Astrocyte (in vitro differentiated cells and primary cell): ENCODE measurements at places on chromosomes 2 and 18.

DNA sequence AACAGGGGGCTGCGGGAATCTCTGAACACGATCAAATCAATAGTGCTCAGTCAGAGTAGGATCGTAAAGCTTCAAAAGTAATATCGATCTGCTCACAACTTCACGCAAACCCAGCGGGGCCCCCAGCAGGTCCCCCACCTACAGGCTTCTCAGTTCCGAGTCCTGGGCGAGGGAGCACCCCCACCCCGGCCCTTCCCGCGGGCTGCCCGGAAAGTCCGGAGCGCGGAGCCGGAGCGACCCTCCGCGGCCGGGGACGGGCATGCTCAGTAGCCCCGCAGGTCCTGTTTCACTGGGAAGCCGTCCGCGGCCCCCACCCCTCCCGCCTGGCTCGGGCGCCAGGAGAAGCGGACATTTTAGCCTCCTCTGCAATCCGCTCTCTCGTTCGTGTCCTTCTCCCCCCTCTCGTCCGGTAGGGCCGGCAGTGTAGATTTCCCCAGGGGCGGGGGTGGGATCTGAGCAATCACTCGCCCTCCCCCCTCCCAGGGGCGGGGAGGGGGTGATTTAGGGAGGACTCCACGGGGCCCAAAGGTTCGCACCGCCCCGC, 3.3 kb upstream of the SPRED2 start:
- peak; percentile 84 for DNase-seq

DNA sequence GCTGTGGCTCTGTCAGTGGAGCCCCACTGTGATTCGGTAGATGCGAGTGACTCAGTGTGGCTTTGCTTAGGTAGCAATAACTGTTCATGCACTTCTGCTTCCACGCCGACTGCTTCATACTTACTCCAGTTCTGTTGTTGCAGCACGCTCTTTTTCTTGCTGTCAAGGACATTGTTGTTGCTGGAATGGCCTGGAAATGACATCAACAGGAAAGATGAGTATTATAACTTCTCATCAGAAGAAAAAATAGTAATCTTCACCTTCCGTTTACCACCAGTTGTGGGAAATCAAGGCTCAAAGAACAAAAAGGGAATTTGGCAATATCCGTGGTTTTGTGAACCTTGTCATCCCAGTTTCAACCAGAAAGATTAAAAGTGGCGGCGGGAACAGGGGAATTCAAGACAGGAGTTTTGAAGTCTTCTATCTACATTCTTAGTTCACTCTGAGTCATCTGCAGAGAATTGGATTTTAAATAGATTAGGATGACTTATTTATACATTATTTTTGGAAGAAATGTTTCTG, 8.3 kb downstream of the TM4SF20 start:
- peak; percentile 94 for DNase-seq

DNA sequence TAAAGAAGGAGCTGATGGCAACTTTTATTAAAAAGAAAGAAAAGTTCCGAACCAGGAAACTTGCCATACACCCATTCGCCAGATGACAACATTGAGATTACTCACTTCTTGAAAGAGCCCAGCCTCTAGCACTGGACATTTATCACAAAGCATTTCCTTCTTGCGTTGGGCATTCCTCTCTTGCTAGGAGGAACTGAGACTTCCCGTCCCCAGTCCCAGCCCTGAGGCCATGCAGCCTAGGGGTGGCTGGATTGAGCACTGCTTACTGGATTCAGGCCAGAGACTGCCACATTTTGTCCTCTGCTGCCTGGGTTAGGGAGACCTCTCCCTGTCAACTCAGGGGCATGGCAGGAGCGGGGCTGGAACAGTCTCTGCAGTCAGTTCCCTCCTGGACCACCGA, 80.1 kb downstream of the SDC1 start:
- no peak for DNase-seq

DNA sequence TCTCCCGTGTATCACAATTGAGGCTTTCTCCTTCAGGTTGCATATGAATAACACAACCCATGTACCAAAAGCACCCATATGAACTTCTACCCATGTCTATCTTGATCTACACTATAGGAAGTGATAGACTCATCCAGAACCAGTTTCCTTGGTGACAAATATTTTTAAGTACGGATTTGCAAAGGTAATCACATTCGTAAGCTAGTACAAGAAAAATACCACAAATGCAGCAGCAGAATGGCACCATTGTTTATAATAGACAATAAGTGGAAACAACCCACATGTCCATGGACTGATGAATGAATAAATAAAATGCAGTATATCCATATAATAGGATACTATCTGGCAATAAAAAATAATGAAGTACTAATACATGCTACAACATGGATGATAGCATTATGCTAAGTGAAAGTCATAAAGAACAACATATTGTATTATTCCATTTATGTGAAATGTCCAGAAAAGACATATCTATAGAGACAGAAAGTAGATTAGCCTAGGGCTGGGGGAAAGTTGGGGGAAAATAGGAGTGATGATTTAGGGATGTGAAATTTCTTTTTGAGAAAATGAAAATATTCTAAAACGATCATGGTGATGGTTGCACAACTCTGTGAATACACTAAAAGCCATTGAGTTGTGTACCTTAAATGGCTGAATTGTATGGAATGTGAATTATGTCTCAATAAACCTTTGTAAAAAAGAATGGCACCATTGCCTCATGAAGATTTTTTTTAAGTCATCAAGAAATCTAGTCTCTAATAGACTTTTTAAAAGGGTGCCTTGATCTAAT, 3.4 kb upstream of the CCDC88A start:
- no peak for DNase-seq

GRCh38 chr2:105301646-105302045, 27.9 kb downstream of the TGFBRAP1 start:
- no peak for DNase-seq

GRCh38 chr2:132741754-132742153, 71.7 kb upstream of the LYPD1 start:
- peak; percentile 30 for DNase-seq

DNA sequence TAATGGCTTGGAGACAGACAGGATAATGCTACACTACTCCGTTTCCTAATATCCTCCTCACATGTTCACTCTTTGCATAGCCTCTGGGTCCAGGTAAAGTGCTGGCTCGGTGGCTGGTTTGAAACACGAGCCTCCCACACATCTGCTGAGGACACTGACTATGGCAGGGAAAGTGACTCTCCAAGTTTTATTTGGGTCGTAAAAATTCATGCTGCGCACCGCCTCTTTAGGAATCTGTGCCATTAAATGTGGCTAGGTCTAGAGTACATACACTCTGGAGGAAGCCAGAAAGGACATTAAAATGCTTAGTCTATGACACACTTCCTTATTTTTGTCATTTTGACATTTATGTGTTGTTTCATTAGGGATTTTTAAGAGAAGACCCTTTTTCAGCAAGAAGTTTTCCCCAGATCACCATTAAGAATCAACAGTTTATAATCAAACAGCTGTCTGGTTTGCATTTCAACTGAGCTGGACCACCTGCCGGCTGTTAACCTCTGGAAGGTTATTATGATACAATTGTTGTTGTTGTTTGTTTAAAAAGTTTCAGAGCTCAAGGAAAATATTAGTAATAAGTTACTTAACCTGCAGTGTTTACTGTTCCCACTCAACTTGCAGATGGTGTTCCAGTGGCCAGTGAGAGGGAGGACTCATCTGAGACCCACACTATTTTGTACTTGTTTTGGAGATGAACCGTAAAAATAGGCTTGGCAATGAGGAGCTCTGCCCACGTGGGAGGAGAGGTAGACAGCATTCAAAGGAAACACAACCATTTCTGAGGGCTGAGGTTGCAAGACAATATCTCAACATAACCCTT, 443.3 kb upstream of the MEIS1 start:
- no peak for DNase-seq

DNA sequence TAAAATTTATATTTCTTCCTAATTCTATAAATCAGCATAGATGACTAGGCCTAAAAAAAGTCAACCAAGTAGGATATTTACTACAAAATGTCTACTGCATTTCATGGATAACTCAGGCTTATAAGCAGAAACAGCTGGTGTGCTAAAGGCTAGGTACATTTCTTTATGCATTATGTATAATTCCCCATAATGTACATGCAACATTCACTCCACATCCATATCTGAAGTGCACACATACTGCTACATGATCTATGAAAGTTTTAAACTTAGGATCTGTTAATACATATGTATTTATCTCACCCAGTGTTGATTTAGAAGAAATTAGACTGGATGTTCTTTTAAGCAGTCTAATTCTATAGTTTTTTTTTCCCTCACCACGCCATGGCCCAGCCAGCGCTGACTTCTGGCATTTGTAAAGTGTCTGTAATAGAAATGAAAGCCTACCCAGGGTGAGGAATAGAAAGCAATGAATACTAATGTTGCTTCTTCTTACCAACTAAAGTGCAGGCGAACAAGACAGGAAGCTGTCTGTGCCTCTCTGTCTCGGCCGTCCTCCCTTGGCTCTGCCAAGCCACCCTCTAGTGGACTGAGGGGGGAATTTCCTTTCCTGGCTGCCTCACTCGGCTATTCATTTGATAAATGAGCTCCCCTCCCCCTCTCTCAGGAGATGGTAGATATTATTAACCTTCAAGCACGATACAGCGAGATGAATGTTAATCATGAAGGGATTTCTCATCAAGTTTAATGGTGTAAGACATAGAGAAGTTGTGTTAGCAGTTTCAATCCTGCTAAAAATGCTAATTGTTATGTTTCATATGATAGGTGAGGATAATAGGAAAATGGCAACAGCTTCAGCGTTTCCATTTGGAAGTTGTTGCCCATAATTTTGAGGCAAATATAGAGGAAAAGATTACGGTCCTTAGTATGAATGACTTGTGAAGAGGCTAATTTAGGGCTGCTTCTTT, 384.5 kb downstream of the MTX2 start:
- DNase-seq = peak; percentile 46

- no peak for DNase-seq
These were observed 41.1 kb upstream of the SCYGR1 start for GRCh38 chr2:227428731-227429285.

GRCh38 chr2:170878066-170878465, 51.0 kb upstream of the GORASP2 start:
- peak; percentile 77 for DNase-seq

GRCh38 chr18:48872234-48873145, 78.3 kb downstream of the SMAD7 start:
- DNase-seq = peak; percentile 63

DNA sequence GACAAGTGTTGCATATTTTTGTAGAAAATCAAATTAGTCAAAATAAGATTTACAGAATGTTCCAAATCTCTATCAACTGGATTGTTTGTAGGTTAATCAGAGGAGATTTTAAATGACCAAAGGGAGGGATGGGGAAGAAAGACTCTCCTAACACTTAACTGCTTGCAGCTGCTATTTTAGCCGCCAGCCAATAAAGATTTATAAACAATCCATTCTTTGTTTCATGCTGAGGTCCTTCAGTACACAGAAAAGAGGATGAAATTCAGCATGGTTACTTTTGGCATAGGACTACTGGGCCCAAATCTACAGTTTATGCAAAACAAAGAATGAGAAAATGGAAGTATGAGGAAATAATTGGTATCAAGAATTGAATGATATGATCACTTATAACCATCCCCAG, 86.4 kb upstream of the FN1 start:
- no peak for DNase-seq

DNA sequence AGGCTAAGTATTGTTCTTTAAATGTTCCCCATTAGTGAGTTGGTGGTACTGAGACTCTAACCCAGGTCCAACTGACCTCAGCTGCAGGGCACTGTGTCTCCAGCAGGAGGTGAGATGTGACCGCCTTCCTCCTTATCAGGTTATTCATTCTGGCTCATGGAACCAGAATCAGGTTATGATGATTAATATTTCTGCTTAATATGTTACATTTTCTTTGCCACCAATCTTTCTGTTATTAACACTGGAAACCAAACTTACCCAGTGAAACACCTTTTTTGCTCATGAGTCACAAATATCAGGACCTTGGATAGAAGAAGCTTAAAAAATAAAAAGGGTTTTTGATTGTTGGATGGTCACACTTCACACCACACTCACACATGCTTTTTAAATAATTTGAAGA, 85.4 kb downstream of the DPP4 start:
- DNase-seq = peak; percentile 21

DNA sequence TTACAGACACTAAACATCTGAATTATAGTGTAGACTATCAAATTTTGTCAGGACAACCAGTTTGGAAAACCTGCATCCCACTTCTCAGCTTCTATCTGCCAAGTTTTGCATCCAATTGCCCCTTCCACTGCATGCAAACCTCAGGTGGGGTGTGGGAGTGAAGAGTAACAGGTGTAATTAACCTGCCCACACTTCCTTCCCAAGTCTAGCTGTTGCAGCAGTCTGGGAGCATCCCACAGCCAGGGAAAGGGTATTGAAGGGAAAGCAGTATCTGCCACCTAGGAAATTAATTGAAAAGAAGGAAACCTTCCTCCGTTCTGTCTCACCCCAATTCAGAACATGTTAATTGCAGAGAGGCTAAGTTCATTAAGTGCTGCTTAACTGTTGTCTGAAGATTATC, 189.9 kb downstream of the NCKAP5 start:
- no peak for DNase-seq

GRCh38 chr2:72919414-72920317, 2.3 kb downstream of the EMX1 start:
- no peak for DNase-seq

DNA sequence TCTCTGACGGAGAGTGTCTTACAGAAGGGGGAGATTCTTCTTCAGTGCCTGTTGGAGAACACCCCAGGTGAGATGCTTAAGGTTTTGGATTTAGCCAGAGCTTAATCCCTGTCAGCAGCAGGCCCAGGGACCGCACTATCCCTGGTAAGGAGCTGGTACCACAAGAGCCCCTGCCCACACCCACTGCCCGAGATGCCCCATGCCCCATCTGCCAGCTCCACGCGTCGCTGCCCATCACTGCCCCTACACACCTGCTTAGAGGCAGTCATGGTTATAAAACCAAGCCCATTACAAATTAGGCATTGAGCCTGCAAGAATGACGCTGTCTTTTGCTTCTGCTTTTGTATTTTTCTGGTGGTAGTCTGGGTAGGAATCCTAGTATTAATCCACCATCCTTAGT, 21.7 kb downstream of the CEP68 start:
- DNase-seq = no peak

DNA sequence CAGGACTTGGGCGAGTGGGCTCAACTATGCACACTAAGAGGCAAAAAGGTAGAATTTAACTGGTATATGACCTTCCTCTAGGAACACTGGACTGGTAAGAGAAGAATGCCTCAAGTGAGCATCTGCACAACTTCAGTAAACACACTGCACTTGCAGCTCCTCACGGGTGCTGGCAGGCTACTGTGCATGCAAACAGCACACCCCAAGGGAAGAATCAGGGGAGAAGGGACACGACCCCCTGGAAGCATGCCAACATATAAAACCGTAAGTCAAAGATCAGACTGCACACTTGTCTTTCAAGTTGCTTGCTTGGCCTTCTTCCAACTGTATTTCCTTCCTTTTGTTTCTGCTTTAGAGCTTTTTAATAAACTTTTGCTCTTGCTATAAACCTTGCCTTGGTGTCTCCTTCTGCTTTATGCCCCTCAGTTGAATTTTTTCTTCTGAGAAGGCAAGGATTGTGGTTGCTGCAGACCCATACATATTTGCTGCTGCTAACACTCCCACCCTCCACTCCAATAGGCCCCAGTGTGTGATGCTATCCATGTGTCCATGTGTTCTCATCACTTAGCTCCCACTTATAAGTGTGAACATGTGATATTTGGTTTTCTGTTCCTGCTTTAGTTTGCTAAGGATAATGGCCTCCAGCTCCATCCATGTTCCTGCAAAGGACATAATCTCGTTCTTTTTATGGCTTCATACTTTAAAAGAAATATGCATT, 263.7 kb upstream of the SPOPL start:
- DNase-seq = no peak

GRCh38 chr2:45612285-45612684, 1.2 kb upstream of the SRBD1 start:
- no peak for DNase-seq
